Smooth muscle cell of trachea (primary cell): ENCODE measurements at places on chromosomes 16 and 17. TPM values are rescaled to one million over a fixed set of nuclear protein-coding genes. Genes with fewer than 3 reads are reported as not detected.

Gene EME1
- 0.33 and 10.9 TPM in 2 replicates for total RNA-seq

Gene SULT1A4
- 3.0 and 4.9 TPM in 2 replicates for total RNA-seq

Gene RPH3AL
- total RNA-seq = 1.6 and 3.5 TPM in 2 replicates

Gene ACSF2
- 27.6 and 62.0 TPM in 2 replicates for total RNA-seq

Gene CDK5RAP3
- 108 and 111 TPM in 2 replicates for total RNA-seq

Gene GJD3
- total RNA-seq = 3.8 and 16.2 TPM in 2 replicates

Gene NKD1
- under 0.01 TPM in 2 replicates for total RNA-seq

Gene GNG13
- total RNA-seq = not detected in 2 replicates

Gene SBK1
- total RNA-seq = under 0.01 TPM in 1 of 2 replicates, not detected in the other

Gene GALR2
- not detected in 2 replicates for total RNA-seq

Gene TVP23C
- total RNA-seq = 21.3 and 22.8 TPM in 2 replicates

Gene MMP25
- total RNA-seq = 0.15 TPM in 1 of 2 replicates, not detected in the other

Gene ZNF629
- total RNA-seq = 10.5 and 14.7 TPM in 2 replicates

Gene CCDC43
- total RNA-seq = 27.5 and 40.6 TPM in 2 replicates

Gene MRPL12
- total RNA-seq = 6.8 and 12.4 TPM in 2 replicates

Gene SMPD3
- total RNA-seq = 0.33 TPM in 1 of 2 replicates, not detected in the other

Gene MYH13
- not detected in 2 replicates for total RNA-seq

Gene KRTAP1-1
- not detected in 2 replicates for total RNA-seq

Gene CES5A
- not detected in 2 replicates for total RNA-seq
